ENCODE measurements at places on chromosomes 1 and 21.

- DNase-seq: no peak
Measured at GRCh38 chr1:36580524-36580923, 97.8 kb upstream of the CSF3R start.

DNA sequence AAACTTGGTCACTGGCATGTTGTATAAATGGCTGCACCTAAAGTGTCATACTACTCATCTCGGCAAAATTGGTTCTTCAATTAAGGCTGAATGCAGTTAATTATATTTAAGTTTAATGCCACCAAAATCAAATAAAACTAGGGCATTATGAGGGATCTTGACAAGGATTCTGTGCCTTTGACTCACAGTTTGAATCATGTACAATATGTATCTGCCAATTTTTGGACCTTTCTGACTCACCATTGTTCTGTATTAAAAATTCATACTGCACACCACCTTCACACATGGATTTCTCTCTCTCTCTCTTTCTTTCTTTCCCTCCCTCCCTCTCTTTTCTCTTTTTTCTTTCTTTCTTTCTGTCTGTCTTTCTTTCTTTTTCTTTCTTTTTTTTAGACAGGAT lies 14.1 kb upstream of the STXBP3 start:
- no peak for DNase-seq

GRCh38 chr1:66073388-66073787 lies 280.7 kb downstream of the PDE4B start:
- DNase-seq: no peak

- no peak for DNase-seq
Measured at GRCh38 chr1:31752952-31753475, 11.1 kb downstream of the ADGRB2 start.

DNA sequence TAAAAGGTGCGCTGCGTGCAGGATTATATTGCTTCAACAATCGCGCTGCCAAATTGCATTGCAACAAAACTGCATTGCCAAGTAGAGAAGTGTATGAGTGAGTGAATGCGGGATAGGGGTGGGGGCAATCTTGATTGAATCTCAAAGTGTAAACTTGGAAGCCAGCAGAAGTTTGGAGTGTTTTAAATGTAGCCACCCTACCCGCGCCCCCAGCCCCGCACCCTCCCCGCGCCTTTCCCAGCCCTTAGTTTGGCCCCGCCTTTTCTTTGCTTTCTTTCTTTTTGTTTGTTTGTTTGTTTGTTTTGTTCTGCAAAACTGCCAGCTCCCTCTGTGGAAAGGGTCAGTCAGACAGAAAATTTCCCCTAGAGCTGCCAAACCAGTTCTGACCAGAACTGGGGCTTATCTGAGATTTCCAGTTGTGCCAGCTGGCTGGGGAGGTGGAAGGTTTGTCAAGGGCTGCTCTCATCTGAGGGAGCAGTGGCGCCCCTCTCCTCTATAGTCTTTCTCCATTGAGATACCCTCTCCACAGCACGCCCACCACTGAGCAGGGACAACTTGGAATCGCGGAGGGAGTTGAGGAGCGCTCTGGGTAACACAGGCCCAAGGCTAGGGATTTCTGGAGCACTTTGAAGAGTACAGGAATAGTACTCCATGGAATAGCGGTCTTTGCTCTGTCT lies 666 bp upstream of the BEND5 start:
- no peak for DNase-seq
